ENCODE measurements at places on chromosomes 7 and 10. TPM values are rescaled to one million over a fixed set of nuclear protein-coding genes. Genes with fewer than 3 reads are reported as not detected.
A peak's percentile ranks its signal among the peaks of the same experiment; 100 is the strongest.

DNA sequence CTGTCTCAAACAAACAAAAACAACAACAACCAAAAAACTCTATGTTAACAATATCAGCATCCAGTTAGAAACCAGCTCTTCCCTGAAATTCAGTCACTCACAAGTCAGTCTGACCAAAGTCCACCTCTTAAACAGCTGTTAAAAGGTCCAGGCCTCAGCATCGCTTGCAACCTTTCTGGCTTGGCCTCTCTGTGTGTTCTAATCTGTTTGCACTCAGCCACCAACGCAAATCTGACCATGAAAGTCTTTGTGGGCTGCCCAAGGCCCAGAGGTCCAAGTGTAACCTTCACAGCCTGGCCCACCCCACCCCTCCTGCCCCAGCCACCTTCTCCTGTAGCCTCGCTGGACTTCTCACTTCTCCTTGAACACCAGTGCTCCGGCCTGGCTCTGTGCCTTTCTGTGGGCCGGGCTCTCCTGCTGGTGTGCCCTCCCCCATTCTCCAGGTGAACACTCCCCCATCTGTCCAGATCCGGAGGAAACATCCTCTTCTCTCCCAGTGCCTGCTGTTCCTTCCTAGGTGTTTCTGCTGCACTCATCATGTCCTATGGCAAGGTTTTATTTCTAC, 72.2 kb upstream of the EFCAB10 start:
- no peak for DNase-seq

- DNase-seq = no peak
These were observed 16.0 kb downstream of the PPP1R9A start for GRCh38 chr7:94923412-94923811.

DNA sequence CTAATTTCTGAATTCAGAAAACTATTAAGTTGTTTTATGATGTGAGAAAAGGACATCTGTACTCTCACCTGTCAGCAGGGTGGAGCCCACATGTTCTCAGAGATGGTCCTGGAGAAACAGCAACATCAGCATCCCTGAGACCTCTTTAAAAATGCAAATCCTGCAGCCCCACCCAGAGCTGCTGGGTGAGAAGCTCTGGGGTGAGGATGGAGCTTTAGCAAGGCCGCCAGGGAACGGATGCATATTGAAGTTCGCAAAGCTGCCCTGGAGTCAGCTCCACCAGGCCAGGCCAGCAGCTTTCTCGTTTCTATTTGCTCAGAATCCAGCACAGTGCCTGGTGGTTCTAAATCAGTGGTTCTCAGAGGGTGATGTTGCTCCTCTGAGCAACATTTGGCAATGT, 49.1 kb downstream of the PRKCQ start:
- DNase-seq = no peak

DNA sequence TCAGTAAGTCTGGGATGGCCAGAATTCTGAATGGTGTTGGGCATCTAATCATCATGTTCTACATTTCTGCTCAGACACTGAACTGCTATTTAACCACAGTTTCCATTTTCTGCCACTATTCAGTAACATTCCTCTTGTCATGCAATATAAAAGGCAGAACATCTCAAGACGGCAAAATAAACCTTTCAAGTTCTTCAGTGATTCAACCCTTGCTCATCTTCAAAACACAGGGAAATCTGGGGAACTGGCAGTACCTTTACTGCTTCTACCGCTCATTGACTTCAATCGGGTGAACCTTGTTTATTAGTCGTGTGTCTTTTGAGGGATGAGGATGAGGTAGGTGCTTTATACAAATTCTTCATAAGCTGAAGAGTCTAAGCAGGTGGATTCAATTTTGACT, 184.7 kb upstream of the ANK3 start:
- no peak for DNase-seq

GRCh38 chr7:158495786-158496185, 91.8 kb downstream of the PTPRN2 start:
- peak; percentile 36 for DNase-seq

GRCh38 chr7:85479918-85480643, 293.2 kb upstream of the SEMA3D start:
- DNase-seq = no peak

GRCh38 chr10:128894641-128895040, 572.4 kb upstream of the MGMT start:
- no peak for DNase-seq

Gene TMEM176B
- 0.63 TPM for total RNA-seq
